ENCODE measurements at places on chromosomes 2 and 18. TPM values are rescaled to one million over a fixed set of nuclear protein-coding genes. Genes with fewer than 3 reads are reported as not detected.

Gene IRS1
- 8.0 TPM for total RNA-seq

Gene ALPI
- total RNA-seq: not detected

Gene STAT4
- total RNA-seq: 170 TPM

Gene M1AP
- not detected for total RNA-seq

Gene ADD2
- 20.9 TPM for total RNA-seq

Gene AMER3
- total RNA-seq: not detected

Gene MC4R
- not detected for total RNA-seq

Gene GPR45
- total RNA-seq: not detected

Gene SFT2D3
- total RNA-seq: 7.5 TPM

Gene HOXD1
- not detected for total RNA-seq

Gene GREB1
- 0.54 TPM for total RNA-seq

Gene TDRD15
- not detected for total RNA-seq

Gene LRP2
- 0.47 TPM for total RNA-seq

Gene REG3G
- not detected for total RNA-seq

Gene FER1L5
- total RNA-seq: not detected

Gene IL1R2
- total RNA-seq: 0.53 TPM

Gene HNRNPLL
- 63.0 TPM for total RNA-seq

Gene TSPYL6
- not detected for total RNA-seq

Gene GCG
- not detected for total RNA-seq
